ENCODE measurements at places on chromosomes 2 and 18.
A peak's percentile ranks its signal among the peaks of the same experiment; 100 is the strongest.

DNA sequence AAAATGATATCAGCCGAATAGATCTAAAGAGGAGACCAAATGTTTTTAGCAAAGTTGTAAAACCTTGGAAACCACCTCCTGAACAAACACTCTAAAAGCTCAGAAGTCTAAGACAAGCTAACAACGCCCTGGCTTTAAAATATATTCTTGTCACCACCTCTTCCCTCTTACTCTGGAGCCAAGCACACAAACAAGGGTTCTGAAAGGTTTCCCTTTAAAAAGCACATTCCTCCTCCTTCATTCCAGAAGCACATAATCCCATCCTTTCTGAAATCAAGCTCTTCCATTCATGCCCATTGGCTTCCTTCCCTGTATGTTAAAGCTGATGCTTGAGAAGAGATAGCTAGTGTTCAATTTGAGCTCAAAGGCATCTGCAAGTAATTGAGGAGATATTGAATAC is 382.0 kb downstream of the LNPK start:
- no peak for DNase-seq

DNA sequence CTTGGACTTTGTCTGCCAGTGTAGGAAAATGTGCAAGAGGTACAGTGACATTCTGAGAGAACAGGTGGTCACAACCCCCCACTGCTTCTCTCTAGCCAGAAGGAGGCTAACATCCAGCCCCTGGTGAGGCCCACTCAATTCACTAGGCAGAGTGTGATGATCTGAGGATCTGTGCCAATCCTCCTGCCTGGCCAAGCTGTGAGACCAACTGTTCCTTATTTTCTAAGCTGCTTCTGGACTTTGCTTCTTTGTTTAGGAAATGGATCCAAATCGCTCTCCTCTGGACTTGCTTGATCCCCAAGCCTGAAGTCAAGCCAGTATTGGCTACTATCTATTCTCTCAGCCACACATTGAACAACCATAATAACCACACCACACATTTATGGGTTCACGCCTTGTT is 202.8 kb downstream of the PIK3C3 start:
- no peak for DNase-seq

DNA sequence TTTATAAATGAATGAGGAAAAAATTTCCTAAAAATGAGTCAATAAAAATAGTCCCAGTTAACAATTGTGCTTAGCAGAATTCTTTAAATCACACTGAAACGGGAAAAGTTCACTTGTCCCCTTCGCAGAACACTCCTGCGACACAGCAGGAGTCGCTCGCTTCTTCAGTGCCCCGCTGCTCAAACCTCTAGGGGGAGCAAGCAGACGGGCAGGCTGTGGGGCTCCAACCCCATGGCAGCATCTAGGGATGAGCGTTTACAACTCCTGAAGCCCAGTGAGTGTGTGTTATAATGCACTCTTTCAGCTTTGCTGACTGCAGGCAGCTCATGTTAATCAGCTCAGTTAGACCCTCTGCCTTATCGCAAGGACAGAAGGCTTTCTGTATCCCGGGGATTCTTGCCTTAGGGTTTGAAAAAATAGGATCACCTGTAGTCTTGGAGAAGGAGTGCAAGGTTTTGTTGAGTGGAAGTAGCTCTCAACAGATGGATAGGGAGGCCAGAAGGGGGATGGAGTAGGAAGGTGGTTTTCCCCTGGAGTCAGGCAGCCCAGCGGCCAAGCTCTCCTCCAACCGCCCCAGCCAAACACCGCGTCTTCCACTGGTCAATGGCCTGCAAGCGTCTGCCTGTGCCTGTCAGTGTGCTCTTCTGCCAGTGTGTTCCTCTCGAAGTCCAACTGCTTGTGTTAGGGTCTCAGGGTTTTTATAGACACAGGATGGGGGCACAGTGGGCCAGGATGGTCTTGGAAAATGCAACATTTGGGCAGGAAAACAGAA is 1977.7 kb upstream of the LRRTM1 start:
- no peak for DNase-seq

DNA sequence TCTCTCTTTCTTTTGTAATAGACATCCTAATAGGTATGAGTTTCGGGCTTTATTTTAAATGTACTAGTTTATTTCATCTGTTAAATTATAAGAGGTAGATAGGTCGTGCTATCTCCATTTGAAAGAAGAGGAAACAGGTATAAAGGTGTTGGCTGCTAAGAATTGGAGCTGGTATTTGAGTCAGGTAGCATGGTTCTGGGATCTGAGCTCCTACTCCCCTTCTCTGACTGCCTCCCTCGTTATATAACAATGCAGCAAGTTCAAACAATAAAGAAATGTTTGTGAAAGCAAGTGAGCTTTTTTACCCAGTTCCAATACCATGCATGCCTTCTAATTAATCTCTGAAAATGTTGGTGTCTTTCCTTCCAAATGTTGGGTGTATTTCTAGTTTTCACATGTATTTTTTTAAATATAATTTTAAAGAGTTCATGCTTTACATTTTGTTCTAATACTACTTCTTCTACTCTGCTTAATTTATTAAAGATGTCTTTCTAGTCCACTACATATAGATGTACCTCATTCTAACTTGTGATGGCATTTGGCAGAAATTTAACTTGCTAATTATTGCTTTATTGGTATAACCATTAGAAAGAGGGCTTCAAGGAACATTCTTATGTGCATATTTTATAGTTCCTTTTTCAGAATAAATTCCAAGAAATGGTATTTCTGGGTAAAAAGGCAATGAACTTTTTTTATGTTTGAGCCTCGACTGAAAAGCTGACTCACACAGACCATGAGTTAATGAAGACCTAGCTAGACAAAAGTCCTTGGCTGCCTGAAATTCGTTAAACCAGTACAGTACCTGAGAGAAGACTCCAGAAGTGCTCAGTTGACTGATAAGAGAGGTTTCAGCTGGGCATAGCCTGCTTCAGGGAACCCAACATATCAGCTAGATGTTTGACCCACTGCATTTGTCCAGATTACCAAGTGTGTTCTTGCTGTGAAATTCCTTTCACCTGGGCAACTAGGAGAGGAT is 133.5 kb downstream of the CERS6 start:
- DNase-seq, result no peak

- no peak for DNase-seq
These were observed 460.5 kb downstream of the ERBB4 start for GRCh38 chr2:212078103-212078502.

GRCh38 chr2:105092797-105093196 is 54.9 kb downstream of the MRPS9 start:
- no peak for DNase-seq

GRCh38 chr2:206000776-206001175 is 85.2 kb downstream of the INO80D start:
- DNase-seq, result no peak

DNA sequence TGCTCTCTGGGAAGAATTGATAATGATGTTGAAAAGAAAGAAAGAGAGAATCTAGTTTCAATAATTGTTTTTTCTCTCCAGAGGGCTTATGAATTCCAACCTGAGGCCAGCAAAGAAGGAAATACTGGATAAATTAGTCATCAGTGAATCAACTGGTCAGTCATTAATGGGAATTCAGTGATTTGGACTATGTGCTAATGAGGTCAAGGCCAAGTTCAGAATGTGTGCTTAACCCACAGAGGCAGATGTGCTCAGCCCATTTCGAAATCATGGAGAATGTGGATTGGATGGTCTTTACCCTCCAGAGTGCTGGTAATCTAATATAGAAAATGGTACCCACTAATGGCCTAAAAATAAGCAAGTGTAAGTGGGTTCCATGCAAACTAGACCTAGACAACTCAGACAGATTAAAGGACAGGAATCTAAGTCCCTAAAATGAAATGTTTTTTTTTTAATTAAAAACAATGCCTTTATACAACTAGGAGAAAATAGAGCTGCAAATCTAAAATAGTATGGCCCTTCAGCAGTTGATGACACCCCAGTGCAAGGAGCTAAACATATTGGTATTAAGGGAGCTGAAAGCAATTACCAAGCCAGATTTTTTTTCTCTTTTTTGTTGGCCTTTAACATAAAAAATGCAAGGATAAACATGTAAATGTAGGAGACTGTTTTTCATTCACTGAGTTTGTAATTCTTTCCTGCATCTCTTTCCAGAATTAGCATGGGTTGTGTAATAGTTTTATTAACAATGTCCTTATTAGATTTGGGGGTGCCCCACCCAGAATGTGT is 296.9 kb downstream of the SATB2 start:
- no peak for DNase-seq

GRCh38 chr2:228798458-228799207 is 472.5 kb downstream of the PID1 start:
- DNase-seq, result no peak

- no peak for DNase-seq
These were observed 66.5 kb upstream of the SKOR2 start for GRCh38 chr18:47317824-47318508.

GRCh38 chr18:28041366-28041765 is 135.6 kb downstream of the CDH2 start:
- peak; percentile 44 for DNase-seq

- DNase-seq, result no peak
These were observed 8.7 kb downstream of the SP140 start for GRCh38 chr2:230234122-230234722.

- DNase-seq, result no peak
These were observed 62.5 kb downstream of the ANTXR1 start for GRCh38 chr2:69075486-69075885.

DNA sequence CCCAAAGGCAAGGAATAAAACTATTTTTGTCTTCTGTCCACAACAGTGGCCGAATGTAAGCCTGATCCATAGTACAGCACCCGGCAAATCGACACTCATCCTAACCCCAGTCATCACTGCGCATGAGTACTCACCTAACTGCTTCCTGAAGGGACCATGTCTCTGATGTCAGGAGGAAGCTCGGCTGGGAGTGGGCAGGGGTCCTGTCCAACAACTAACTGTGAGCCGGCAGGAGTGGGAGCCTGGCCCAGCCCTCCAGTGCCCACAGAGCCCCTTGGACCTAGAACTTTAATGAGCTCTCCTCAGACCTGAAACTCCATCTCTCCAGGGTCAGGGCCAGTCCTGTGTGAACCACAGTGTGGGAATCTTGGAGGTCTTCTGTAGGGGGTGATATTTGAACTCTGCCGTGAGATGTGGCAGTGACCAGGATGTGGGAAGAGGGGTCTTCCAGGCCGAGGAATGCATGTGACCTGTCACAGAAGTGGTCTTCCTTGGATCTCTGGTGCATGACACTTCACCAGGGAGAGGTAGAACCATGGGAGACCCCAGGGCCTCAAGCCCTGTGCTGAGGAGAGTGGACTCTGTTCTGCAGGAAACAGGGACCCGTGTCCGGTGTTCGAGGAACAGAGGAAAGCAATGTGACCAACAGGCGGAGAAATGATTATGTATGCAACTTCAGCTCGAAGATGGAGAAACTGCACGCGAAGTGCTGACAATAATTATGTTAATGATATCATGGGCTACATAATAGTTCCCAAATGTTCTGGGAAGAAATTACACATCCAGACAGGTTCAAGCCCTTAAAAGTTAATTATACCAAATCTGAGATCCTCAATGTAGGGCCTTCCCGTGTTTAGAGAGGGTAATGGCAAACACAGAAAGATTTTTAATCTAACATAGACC is 240.1 kb upstream of the HDAC4 start:
- no peak for DNase-seq

DNA sequence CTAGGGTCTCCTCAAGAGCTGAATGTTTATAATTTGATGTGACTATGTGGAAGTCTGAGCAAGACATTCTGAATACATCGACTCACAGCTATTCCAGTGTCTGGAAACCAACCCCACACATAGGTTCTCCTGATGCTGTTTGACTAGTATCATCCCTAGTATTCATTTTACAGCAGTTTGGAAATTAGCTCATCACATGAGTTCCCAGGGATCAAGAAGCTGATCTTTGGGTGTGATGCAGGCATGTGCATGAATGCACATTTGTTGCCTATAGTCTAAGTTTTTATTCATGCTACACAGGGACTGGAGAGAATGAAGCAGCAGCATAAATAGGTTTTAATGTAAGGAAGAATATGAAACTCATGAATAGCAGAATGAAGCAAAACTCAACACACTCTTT is 284.3 kb upstream of the SPRED2 start:
- no peak for DNase-seq

DNA sequence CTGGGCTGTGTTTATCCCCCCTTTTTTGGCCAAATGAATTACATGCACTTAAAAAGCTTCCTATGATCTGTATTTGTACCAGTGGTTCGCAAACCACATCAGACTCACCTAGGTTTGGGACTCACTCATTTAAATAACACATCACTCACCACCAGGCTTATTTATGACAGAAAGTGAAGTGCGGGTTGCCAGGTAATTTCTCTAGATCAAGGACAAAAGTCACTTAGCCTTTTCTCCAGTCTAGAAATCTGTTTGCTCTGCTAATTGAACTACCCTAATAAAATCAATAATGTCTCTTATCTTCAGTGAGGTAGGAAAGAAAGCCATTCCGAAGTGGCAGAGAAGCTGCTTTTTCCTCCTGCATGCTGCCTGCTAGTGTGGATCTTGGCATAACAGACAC is 88.1 kb upstream of the SLC8A1 start:
- DNase-seq, result no peak

- peak; percentile 54 for DNase-seq
These were observed 73.9 kb downstream of the MAP4K4 start for GRCh38 chr2:101771227-101771902.

- no peak for DNase-seq
These were observed 8.7 kb downstream of the SNED1 start for GRCh38 chr2:241007111-241007510.

DNA sequence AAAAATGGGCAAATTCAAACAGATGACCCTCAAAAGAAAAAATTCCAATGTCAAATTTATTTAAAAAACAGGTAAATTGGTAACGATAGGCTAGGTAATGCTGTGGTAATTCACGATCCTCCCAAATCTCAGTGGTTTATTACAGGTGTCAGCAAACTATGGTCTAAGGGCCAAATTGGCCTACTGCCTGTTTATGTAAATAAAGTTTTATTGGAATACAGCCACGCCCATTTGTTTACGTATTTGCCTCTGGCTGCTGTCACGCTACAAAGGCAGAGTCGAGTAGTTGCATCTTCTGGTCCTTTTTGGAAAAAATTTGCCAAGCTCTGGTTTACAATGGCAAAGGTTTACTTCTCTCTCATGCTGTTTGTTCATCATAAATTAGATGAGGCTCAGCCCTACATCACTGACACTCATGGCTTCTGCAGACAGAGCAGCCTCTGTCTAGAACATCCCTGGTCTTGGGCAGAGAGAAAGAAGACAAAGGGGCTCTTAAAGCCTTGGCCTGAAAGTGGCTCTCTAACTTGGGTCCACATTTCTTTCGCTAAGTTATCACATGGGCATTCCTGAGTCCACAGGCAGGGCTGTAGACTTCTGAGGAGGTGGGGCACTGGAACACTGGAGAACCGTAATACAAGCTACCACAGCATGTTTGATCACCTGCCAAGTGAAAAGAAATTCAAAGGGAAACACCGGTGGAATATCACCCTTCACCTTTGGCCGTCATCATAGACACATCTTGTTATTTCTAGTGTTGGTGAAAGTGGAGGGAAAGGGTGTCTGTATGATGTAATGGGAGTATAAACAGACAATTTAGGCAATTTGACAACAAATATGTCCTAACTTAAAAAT is 34.8 kb downstream of the SP110 start:
- no peak for DNase-seq
